ENCODE measurements at places on chromosomes 5 and 9. TPM values are rescaled to one million over a fixed set of nuclear protein-coding genes. Genes with fewer than 3 reads are reported as not detected.

The DNM1 gene
- 81.1 TPM for total RNA-seq

The IRF1 gene
- total RNA-seq = 28.1 TPM

The SYNPO gene
- total RNA-seq = 21.7 TPM

The SPATA6L gene
- total RNA-seq = 2.8 TPM

The FAT2 gene
- total RNA-seq = 0.01 TPM

The FOXD1 gene
- total RNA-seq = 12.8 TPM

The PTGDS gene
- total RNA-seq = 0.67 TPM

The SLC1A1 gene
- 1.3 TPM for total RNA-seq

The PRUNE2 gene
- total RNA-seq = 0.08 TPM

The SH3GL2 gene
- total RNA-seq = 0.05 TPM

The LCN15 gene
- not detected for total RNA-seq

The MARCHF3 gene
- total RNA-seq = 1.2 TPM

The RAPGEF6 gene
- total RNA-seq = 9.8 TPM

All from A549 treated with Hydrocortisone at 1 μM for 4 hours (cell line).